CD14-positive monocyte (primary cell): ENCODE measurements at places on chromosomes 7 and 10. TPM values are rescaled to one million over a fixed set of nuclear protein-coding genes. Genes with fewer than 3 reads are reported as not detected.

The ZNF503 gene
- polyA plus RNA-seq: 7.2 and 12.7 TPM in 2 replicates

DNA sequence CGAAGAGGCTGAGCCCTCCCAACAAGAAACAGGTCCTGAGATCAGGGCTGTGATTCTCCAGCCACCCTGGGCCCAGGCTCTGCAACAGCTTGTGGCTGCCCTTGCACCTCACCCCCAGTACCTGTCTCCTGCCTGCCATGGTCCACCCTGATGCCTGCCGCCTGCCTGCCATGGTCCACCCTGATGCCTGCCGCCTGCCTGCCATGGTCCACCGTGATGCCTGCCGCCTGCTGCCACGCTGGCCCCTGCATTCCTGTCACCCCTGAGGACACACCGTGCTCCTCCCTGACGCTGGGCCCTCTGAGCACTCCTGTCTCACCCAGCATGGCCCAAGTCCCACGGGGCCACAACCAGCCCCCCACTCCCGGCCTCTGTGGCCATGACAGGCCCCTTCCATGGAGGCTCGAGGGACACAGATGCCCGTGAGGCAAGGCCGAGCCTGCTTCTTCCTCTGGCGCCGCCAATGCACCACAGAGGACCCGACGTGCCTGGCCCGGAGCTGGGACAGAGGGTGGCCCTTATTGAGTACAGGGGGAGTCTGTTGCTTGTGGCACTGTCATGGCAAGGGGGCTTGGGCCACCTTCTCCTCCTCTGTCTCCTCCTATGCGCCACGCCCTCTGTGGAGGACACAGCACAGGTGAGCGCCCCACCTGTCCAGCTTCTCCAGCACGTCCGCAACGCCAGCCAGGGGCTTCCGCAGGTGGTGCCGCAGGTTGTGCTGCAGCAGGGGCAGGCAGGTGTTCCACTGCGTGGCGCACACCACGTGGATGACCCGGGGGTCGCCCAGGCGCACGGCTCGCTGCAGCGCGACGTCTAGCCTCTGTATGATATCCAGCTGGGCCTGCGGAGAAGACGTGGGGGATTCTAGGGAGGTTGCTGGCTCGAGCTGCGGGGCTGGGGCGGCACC lies 18.1 kb downstream of the CFAP46 start:
- no peak for DNase-seq
- no peak overlapping the region for H3K27ac ChIP-seq
- no peaks in the 10 kb centered on the region for H3K36me3 ChIP-seq
- no peaks in the 10 kb centered on the region for H3K27me3 ChIP-seq
- H3K4me1 ChIP-seq: no peaks in the 10 kb centered on the region

GRCh38 chr10:21626457-21627161 lies 92.6 kb downstream of the MLLT10 start:
- H3K27ac ChIP-seq: no peak overlapping the region
- no peaks in the 10 kb centered on the region for H3K4me1 ChIP-seq
- H3K27me3 ChIP-seq: no peaks in the 10 kb centered on the region
- H3K36me3 ChIP-seq: peaks cover 17% of the 10 kb centered on the region

The CFTR gene
- polyA plus RNA-seq: not detected

- H3K27me3 ChIP-seq: no peaks in the 10 kb centered on the region
- DNase-seq: no peak
- no peak overlapping the region for H3K4me3 ChIP-seq
- no peaks in the 10 kb centered on the region for H3K36me3 ChIP-seq
- H3K4me1 ChIP-seq: peaks cover 7% of the 10 kb centered on the region
Measured at GRCh38 chr7:48419401-48419800, 248.1 kb downstream of the ABCA13 start.

GRCh38 chr7:81659697-81660395 lies 110.0 kb downstream of the HGF start:
- no peak overlapping the region for H3K27ac ChIP-seq
- DNase-seq: no peak
- H3K4me3 ChIP-seq: no peak overlapping the region

GRCh38 chr7:151309311-151309710 lies 32.3 kb upstream of the NUB1 start:
- H3K27ac ChIP-seq: no peak overlapping the region
- no peak overlapping the region for H3K4me3 ChIP-seq
- DNase-seq: no peak
- no peaks in the 10 kb centered on the region for H3K36me3 ChIP-seq

GRCh38 chr10:130512936-130513335 lies 376.7 kb downstream of the GLRX3 start:
- no peak for DNase-seq
- peaks cover 2% of the 10 kb centered on the region for H3K27me3 ChIP-seq
- no peak overlapping the region for H3K27ac ChIP-seq
- H3K4me1 ChIP-seq: no peaks in the 10 kb centered on the region

The LIPM gene
- not detected in 2 replicates for polyA plus RNA-seq

The PKD2L1 gene
- 1.5 TPM for polyA plus RNA-seq

DNA sequence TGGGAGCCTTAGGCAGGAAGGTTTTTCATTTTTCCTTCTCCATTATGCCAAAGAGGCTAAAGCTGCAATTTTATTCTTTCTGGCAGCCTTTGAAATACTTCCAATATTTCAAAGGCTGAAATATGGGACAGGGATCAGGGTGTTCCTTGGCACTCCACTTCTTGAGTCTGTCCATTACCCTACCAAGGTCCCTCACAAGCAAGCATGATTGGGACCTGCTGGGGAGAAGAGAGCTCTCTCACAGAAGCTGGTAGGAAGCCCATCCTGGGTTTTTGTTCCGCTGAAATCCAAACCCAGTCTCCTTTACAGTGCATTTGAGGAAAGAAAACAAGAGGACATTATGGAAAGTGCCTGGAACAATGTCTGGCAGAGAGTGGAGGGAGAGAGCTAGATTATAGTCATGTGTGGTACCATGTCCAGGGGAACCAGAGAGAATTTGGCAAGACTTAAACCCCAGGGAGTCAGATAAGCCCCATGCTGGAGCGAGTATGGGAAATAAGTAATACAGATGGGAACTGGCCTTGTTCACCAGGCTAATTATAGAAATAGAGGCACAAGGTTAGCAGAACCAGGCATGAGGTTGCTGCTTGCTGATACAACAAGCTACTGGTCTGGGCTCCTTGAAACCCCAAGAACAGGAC lies 104.7 kb downstream of the LSM5 start:
- H3K36me3 ChIP-seq: no peaks in the 10 kb centered on the region
- H3K4me3 ChIP-seq: no peak overlapping the region
- no peaks in the 10 kb centered on the region for H3K4me1 ChIP-seq
- no peaks in the 10 kb centered on the region for H3K27me3 ChIP-seq
- DNase-seq: no peak
- H3K27ac ChIP-seq: no peak overlapping the region
